ENCODE measurements at places on chromosomes 5 and 9.

DNA sequence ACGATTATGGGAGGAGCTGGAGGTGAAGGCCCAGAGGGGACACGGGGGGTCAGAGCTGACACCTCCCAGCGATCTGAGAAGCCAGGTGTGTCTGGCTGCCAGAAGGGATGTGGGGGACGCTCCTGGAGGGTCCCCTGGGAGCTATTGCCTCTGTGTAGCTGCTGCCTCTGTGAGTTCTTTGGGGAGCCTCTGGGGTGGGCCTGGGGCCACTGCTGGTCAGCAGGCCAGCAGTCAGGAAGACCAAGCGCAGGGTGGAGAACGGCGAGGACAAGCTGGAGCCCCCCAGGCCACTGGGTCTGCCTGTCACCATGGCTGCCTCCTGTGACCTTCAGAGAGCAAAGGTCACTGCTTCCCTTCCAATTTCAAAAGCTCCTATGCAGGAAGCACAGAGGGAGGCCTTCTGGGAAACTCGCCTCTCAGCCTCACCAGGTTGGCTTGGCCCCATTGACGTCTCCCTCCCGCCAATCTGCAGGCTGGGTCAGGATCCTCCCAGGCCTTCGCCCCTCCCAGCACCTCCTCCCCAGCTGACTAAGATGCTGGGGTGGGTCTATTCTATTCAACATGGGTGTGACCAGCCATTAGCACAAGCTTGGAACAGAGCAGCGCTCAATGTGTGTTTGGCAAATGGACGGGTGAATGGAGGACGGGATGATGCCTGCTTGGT, 126.4 kb downstream of the GAPVD1 start:
- no peak for DNase-seq

DNA sequence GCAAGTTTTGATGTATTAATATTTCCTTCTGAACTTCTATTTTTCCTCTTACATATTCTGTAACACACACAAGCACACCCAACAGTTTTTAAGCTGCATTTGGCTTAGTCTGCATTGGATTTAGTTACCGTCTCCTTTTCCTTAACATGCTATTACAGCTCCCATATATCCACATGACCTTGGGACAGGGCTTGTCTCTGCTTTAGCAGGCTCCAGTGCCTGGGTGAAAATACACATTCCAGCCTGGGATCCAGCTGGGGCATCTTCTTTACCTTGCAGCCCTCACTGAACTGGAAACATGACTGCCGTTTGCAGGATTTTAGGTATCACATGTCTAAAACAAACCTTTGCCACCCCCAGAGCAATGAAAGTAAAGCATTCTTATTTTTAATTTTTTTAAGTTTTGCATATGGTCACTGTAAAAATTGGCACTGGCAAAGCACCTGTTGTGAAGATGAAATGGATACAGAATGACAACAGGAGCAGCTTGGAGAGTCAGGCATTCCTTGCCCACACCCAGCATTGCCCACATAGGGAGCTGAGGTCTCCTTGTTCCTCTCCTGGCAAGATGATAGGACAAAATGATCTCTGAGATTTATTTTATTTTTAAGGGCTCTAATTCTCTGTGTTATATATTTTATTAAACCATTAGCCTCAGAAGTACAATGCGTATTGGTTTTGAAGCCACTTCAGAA, 4.0 kb downstream of the GADD45G start:
- DNase-seq, result no peak

- DNase-seq, result no peak
Measured at GRCh38 chr5:134129411-134130238, 15.1 kb downstream of the TCF7 start.

GRCh38 chr9:106648799-106649198, 214.2 kb upstream of the ZNF462 start:
- DNase-seq, result no peak

DNA sequence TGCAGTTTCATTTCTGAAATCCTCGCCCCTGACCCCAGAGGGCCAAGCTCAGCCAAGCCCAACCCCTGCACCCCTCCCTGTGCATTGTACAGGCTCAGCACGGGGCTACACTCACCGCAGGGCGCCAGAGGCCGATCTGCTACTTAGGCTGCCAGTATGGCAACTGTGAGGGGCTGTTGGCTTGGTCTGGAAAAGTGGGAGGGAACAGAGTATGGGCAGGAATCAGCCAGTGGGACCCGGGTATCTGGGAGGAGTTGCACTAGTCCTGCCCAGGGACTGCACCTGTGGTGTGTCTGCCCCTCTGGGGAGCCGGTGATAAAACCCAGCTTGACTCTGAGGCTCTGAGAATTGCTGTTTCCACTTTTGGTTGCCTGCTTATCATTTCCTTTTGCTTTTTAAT, 167.4 kb upstream of the KIF2A start:
- no peak for DNase-seq

DNA sequence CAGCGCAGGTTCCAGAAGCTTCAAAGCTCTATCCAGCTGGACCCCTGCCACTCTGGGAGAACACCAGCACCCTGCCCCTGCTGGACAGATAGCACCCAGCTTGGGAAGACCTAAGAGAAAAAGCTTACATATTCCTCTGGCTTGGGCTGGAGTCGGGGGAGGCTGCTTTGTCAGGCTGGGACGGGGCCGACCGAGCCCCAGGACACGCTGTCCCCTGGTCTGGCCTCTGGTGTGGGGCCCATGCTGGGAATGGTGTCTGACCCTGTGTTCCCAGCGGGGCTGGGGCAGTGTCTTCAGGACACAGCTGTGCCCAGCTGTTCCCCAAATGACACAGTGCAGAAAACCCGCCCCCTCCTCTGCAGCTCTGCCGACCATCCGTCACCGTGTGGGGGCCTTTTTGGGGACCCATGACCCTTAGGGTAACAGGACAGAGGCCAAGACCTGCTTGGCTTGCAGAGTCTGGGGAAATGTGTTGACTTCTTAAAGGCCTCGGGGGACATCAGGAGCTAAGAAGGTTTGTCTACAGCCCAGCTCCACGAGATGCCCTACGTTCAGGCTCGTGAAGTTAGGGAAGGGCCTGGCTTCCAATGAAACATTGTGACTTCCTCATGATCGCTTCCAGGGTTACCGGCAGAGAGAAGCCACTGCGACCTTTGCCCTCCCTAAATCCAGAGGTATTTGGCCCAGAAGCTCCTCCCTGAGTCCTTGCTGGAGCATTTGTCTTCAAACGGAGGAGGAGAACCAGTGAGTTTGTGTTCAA, 20.4 kb upstream of the SLC2A6 start:
- DNase-seq, result no peak

DNA sequence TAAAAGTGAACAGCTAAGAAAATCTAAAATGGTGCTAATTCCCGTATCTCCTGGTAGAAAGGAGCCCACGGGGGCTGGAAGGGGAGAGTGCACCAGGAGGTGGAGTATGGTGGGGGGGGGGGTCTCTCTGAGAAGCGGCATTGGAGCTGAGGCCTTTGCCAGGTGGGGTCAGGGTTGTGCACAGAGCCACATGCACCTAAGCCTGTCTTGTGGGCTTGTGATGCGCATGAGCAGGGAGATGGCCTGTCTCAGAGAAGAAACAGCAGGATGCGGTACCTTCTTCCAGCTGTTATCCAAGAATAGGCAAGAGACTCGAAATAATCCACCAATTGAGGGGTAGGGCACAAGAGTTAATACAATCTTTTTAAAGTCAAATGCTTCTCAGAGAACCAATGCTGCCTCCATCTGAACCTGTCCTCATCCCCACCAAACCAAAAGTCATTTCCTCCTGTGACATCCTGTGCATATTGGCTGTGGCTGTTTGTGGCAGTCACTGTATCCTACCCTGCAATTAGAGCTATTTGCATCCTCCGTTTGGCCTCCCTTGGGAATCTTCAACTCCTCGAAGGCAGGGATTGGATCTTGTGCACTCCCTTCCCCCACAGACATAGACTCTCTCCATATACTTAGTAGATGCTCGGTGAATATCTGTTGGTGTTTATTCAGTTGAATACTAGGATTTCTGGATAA, 45.4 kb downstream of the FGF1 start:
- no peak for DNase-seq

GRCh38 chr9:81616141-81616540, 73.2 kb downstream of the TLE1 start:
- no peak for DNase-seq

Measured in GM18507 (cell line).